ENCODE measurements at places on chromosomes 16 and 17.

DNA sequence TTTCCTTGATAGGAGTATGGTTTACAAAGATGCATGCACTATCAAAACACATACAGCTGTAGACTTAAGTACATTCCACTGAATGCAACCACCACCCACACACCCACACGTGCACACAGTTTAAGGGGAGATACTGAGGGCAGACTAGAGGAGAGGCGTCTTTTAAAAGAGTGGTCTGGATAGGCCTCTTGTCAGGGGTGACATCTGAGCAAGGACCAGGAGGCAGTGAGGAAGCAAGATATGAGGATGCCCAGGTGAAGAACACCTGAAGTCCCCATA is 12.6 kb downstream of the MPHOSPH6 start:
- DNase-seq = no peak

- DNase-seq = no peak
Measured at GRCh38 chr17:51372345-51373004, 112.1 kb downstream of the UTP18 start.

- no peak for DNase-seq
Measured at GRCh38 chr17:54990118-54990517, 21.6 kb downstream of the STXBP4 start.

DNA sequence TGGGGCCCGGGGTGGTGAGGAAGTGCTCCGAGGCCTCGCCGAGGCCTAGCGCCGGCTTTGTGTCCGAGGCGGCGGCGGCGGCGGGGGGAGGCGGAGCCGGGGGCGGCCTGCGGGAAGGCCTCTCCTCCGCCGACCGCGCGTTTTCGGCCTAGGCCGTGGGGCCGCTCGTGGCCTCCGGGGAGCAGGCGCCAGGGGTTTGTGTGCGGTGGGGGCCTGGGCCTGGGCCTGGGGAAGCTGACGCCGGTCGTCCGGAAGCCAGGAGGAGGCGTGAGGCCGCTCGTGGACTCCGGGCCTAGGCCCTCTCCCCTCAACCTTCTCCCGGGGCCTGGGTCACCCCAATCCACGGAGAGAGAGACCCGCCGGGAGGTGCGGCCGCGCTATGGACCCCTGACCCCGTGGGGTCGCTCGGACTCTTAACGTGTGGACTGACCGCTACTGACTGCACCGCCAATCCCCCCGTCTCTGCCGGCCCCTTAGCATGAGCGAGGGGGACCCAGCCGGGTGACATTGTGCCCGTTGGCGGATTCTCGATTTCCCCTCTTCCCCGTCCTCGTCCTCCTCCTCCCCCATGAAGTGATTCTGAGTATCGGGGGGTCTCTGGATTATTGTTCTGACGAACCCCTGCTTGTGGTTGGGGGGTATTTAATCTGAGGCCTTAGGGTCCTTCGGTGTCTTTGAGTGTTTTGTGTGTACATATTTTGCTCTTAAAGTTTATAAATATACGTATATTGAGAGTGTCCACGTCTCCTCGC is 660 bp downstream of the RBBP6 start:
- peak; percentile 49 for DNase-seq

GRCh38 chr17:6077752-6078151 is 7.6 kb downstream of the WSCD1 start:
- no peak for DNase-seq

GRCh38 chr17:44916781-44917241 is 1.5 kb upstream of the GFAP start:
- DNase-seq = no peak

- no peak for DNase-seq
Measured at GRCh38 chr17:3724378-3725077, 825 bp downstream of the HASPIN start.

DNA sequence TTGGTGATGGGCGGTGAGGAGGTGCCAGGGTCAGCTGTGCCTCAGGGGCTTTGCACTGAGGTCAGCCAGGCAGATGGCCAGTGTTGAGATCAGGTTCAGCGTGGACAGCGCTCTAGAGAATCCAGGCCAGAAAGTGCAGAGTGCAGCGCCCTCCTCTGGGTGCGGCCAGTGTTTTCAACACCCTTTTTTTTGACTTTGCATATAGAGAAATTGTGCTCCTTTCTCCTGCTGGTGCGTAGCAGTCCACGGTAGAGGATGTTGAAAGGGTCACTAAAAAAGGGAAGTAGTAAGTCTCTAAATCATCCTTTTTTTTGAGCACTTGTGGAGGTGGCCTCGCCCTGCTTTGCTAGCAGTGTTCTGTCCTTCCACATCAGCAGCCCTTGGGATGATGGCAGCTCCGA is 53.9 kb downstream of the BANP start:
- no peak for DNase-seq

DNA sequence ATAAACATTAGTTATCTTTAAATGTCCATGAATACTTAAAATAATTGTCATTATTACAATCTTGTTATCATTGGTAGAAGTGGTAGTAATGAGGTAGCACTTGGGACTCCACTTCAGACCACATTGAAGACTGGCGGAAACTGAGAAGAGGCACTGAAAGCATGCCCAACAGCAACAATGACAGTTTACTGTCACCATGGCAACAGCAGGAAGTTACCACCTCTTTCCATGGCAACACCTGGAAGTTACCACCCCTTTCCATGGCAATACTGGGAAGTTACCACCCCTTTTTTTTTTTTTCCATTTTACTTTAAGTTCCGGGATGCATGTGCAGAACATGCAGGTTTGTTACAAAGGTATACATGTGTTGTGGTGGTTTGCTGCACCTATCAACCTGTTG is 494.9 kb upstream of the RBFOX1 start:
- DNase-seq = no peak

GRCh38 chr17:33871720-33872540 is 383.2 kb upstream of the CCL2 start:
- DNase-seq = no peak

GRCh38 chr16:66324815-66325515 is 41.5 kb upstream of the CDH5 start:
- no peak for DNase-seq

GRCh38 chr17:42536372-42537155 is 523 bp downstream of the NAGLU start:
- peak; percentile 68 for DNase-seq

GRCh38 chr17:42078396-42079043 is 19.8 kb downstream of the ZNF385C start:
- DNase-seq = no peak

DNA sequence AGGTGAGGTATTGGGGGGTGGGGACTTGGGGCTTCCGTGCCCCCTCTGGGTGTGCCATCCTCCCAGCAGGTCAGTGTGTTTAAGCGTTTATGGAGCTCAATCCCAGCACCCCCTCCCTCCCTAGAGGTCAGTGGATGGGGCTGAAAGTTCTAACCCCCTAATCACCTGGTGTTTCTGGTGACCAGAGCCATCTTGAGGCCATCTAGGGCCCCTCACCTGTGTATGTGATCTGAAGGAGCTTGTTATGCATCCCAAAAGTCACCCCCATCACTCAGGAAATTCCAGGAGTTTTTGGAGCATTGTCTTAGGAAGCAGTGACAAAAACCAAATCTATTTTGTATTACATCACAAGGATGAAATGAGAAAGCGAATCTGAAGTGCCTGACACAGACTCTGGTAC is 67.8 kb upstream of the NOL11 start:
- no peak for DNase-seq

- no peak for DNase-seq
Measured at GRCh38 chr17:50603340-50603739, 31.3 kb upstream of the ABCC3 start.

DNA sequence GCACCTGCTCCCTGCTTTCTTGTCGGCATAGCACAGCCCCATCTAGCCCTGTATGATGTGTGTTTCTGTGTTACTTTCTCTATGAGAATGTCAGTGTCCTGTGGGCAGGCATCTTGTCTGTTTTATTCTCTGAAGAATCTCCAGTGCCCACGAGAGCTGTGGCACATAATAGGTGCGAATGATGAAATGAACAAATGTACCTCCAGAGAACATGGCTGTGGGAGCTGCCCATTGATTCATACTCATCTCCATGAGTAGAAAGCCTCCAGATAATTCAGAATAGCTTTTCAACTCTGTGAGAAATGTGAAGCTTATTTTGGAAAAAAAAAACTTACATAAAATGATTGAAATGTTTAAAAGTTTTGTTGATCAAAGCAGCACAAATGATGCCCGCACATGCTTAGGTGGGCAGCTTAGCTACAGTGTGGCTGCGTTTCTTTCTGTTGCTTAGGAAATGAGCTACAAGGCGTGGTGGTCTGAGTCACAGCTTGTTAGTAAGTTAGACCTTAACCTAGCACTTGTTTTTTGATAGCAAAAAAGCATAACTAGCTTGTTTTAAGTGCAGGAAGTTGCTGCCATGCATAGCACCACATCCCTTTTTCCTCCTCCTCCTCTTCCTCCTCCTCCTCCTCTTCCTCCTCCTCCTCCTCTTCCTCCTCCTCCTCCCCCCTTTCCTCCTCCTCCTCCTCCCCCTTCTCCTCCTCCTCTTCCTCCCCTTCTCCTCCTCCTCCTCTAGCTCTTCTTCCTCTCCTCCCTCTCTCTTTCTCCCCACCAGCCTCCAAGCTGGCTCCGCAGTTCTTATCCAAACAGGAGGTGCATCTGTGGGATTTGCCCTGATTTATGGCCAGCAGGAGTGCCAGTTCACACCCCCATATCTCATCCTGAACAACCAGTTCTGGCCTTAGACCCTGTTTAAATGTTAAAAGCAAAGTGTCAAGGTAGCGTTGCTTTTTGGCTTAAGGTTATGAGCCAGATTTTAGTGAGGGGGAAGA is 221.5 kb downstream of the IRF8 start:
- no peak for DNase-seq

DNA sequence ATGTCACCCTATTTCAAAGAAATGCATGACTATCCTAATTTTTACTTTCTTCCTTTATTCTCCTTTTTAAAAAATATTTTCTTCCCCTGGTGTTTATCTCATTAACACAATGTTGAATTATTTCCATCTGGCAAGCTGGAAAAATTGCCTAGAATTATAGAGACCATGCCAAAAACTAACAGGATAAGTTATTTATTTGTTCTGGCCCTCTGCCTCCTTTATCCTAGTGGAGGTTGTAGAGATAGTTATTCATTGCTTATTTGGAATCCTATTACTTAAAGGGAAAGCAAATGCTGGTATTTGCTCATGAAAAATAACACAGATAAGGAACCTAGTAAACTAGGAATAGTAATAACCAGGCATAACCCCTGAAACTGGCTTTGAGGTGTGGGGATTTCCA is 684.9 kb upstream of the KIF2B start:
- no peak for DNase-seq

- DNase-seq = no peak
Measured at GRCh38 chr17:5536866-5537650, 47.3 kb downstream of the NLRP1 start.

- DNase-seq = no peak
Measured at GRCh38 chr17:43169561-43170139, 1.4 kb upstream of the NBR1 start.

DNA sequence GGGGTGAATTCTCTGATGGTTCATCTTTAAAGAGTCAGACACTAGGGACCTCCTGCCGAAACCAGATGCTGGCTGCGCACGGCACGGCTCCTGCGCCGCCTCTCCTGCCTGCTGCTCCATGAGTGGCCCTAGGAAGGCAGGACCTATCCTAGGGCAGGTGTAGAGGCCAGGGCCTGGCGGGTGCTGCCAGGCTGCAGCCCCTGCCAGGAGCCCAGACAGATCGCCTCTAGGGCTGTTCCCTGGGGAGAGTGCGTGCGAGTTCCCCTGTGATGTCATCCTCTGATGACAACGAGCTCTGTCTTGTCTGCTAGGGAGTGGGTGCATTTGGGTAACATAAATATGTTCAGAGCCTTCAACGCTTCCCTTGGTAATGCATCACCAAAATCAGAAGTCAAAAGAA is 23.9 kb downstream of the SLC38A10 start:
- DNase-seq = no peak

DNA sequence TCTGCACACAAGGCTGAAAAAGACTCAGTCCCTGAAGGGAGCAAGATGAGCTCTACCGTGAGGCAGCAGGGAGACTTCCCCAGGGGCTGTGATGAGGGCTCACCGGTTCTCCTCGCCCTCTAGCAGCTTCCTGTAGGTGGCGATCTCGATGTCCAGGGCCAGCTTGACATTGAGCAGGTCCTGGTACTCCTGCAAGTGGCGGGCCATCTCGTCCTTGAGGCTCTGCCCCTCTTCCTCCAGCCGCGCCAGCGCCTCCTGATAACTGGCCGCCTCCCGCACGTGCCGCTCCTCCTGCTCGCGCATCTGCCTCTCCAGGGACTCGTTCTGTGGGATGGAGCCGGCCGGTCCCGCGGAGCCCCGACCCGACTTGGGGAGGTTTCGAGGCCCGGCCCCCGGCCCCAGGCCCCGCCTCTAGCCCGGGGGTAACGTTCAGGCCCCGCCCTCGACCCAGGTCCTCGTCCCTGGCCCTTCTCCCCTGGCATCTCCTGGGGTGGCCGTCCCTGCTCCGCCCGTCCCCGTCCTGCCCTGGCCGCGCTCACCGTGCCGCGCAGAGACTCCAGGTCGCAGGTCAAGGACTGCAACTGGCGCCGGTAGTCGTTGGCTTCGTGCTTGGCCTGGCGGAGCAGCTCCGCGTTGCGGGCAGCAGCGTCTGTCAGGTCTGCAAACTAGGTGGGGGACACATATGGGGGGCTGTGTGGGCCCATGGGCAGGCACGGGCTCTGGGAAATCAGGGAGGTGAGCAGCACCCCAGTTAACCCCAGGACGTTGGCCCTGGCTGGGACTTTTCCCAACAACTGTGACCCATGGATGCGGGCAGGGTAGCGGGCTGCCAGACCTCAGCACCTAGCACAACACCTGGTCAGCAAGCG is 3.9 kb downstream of the GFAP start:
- DNase-seq = peak; percentile 31

GRCh38 chr17:41825175-41825845 is 10.7 kb downstream of the NT5C3B start:
- no peak for DNase-seq

- DNase-seq = no peak
Measured at GRCh38 chr17:29210879-29211278, 30.7 kb upstream of the MYO18A start.

DNA sequence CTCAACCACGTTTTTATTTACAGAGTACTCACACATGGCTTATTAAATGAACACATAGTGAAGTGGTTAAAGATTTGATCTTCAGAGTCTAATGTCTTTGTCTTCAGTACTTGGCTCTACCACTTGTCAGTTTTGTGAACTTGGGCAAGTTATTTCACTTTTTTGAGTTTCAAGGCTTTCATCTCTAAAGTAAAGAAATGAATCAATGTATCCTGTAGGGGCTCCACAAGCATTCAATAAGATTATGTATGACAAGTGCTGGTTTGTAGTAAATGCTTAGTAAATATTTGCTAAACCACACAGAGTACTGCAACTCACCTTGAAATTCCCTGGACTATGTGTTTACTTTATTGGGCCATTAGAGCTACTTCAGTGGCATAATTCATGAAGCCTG is 446.0 kb upstream of the GOT2 start:
- DNase-seq = no peak

GRCh38 chr16:81551151-81551808 is 106.7 kb downstream of the CMIP start:
- peak; percentile 6 for DNase-seq

GRCh38 chr17:12545877-12546513 is 119.7 kb upstream of the MYOCD start:
- no peak for DNase-seq

GRCh38 chr16:6558661-6559060 is 774.0 kb upstream of the RBFOX1 start:
- no peak for DNase-seq

All from stimulated activated naive CD4-positive, alpha-beta T cell treated with Interleukin-2 at 50 U/mL for 16 hours (primary cell).